ENCODE measurements at places on chromosomes 6 and 20.

DNA sequence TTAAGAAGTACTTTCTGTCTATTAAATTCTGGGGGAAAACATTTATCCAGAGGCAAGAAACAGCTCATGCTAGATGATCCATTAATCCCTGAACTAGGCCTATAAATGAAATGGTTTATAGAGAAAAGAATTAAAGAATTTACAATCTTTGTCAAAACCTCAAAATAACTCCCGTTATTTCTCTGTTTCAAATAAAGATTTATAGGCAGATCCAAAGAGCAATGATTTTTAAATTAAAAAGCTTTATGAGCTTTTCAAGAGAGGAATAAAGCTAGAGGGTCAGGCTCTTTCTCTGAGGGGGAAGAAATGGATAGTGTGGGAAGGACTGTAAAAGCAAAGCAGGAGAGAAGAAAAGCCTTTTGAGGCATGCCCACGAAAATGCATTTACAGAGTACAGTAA is 82.5 kb upstream of the OGFRL1 start:
- DNase-seq: no peak

DNA sequence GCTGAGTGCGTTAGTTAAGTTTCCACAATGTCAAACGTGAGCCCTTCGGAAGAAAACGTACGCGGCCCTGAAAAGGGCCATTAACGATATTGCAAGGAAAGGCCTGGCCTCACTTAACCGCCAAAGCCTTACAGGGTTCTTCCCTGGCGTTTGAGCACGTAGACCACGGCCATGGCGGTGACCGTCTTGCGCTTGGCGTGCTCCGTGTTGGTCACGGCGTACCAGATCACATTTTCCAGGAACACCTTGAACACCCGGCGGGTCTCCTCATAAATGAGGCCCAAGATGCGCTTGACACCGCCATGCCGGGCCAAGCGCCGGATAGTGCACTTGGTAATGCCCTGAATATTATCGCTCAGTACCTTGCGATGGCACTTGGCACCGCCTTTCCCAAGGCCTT is 118.4 kb upstream of the BTN3A2 start:
- no peak for DNase-seq

GRCh38 chr6:111709615-111710398 is 104.1 kb upstream of the TRAF3IP2 start:
- peak; percentile 47 for DNase-seq

- no peak for DNase-seq
These were observed 30.9 kb upstream of the TULP1 start for GRCh38 chr6:35543459-35544193.

DNA sequence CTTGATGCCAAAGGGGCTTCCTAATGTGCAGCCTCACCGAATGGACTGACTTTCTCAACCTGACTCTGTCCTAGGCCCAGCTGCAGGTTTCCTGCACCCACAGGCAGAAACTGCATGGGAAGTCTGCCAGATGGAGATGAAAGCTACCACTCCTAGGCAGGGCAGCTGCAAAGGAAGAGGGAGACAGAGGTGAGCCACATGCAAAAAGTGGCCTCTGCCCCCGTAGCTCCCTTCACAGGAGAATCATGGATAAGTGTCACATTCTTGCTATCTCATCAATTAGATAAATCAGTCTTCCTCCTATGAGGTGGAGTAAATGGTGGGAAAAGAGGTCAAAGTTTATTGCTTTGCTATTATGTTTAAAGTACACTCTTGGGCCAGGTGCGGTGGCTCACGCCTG is 191.3 kb downstream of the ALDH8A1 start:
- no peak for DNase-seq

Data from effector memory CD8-positive, alpha-beta T cell (primary cell).